ENCODE measurements at places on chromosomes 16 and 17. TPM values are rescaled to one million over a fixed set of nuclear protein-coding genes. Genes with fewer than 3 reads are reported as not detected.

PPY gene
- total RNA-seq = not detected

IKZF3 gene
- not detected for total RNA-seq

PRR35 gene
- total RNA-seq = 0.06 TPM

TOX3 gene
- not detected for total RNA-seq

LPCAT2 gene
- 6.8 TPM for total RNA-seq

RNF43 gene
- total RNA-seq = not detected

- no peak for DNase-seq
Measured at GRCh38 chr16:1713933-1714332, 7.9 kb downstream of the MAPK8IP3 start.

- DNase-seq = no peak
Measured at GRCh38 chr16:2090777-2091546, 43.2 kb downstream of the TSC2 start.

- peak; percentile 15 for DNase-seq
Measured at GRCh38 chr17:382644-383533, 30.3 kb upstream of the RPH3AL start.

- no peak for DNase-seq
Measured at GRCh38 chr17:17856386-17856785, 19.6 kb upstream of the SREBF1 start.

GRCh38 chr17:76530811-76531485 lies 6.6 kb downstream of the CYGB start:
- DNase-seq = no peak

DNA sequence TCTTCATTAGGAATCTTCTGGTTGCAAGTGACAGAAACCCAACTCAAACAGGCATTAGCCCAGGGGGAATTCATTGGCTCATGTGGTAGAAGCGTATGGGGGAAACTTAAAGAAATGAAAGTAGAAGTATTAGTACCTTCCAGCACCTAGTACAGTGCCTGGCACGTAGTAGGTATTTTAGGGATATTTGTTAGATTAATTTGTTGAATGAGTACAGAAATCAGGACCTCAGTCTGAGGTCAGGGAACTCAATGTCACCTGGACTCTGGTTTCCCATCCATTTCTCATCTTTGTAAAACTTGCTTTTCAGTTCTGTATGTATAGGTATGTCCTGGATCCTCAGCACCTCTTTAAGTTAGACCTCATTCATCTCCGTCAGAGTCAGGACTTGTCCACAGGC lies 32.5 kb downstream of the TMC5 start:
- DNase-seq = no peak

- no peak for DNase-seq
Measured at GRCh38 chr16:88077328-88078108, 126.3 kb downstream of the BANP start.

- DNase-seq = peak; percentile 95
Measured at GRCh38 chr17:51121620-51122472, 1.2 kb upstream of the SPAG9 start.

DNA sequence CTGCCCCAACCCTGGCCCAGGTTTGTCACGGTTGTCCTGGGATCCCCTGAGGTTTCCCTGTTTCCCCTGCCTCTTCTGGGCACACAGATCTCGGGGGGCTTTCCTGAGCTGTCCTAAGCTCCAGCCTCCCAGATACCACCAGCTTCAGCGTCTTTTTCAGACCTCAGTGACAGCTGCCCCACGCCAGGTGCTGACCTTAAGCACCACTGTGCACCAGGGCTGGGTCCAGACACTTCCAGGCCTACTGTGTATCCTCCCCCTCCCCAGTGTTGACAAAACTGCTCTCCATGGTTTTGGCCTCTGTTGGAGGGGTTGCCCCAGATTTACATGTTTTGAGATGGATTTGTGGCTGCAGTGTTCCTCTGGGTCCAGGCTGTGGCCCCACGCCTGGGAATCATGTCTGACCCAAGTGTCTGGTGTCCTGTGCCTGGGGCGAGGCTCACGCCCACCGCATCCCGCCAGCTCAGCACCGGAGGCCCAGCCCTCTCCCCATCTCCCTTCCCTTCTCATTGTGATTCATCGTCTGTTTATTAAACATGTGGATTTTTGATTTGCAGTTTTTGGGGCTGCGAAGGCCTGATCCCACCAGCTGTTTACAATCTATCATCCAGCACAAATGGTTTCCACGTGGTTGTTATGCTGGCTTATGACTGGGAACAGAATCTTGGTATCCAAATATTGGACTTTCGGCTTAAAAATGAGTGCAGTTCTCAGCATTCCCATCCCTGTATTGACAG lies 82.1 kb downstream of the METRNL start:
- peak; percentile 93 for DNase-seq

- no peak for DNase-seq
Measured at GRCh38 chr17:27951872-27952271, 58.7 kb upstream of the LYRM9 start.

- no peak for DNase-seq
Measured at GRCh38 chr17:28545787-28546415, 6.5 kb downstream of the UNC119 start.

DNA sequence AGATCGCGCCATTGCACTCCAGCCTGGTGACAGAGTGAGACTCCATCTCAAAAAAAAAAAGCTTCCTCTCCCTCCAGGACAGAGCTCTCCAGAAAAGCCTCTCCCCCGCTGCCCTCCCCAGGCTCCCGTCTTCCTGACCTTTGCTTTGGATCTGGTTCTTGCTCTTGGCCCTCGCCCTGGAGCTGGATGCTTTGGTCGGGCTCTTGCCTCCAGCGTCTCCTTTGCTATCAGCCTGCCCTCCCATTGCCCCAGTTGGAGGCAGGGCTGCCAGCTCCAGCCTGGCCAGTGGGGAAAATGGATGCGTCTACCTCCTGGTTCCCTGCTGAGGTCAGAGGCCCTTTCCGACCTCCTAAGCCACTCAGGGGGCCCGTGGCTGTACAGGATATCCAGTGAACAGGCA lies 35.9 kb downstream of the TRARG1 start:
- no peak for DNase-seq

- DNase-seq = no peak
Measured at GRCh38 chr17:16432017-16432416, 16.6 kb downstream of the TRPV2 start.

- DNase-seq = no peak
Measured at GRCh38 chr17:77417575-77417974, 276.8 kb downstream of the SEC14L1 start.

Data from LHCN-M2 (cell line).